Central memory CD4-positive, alpha-beta T cell (primary cell): ENCODE measurements at places on chromosomes 13 and 19.

DNA sequence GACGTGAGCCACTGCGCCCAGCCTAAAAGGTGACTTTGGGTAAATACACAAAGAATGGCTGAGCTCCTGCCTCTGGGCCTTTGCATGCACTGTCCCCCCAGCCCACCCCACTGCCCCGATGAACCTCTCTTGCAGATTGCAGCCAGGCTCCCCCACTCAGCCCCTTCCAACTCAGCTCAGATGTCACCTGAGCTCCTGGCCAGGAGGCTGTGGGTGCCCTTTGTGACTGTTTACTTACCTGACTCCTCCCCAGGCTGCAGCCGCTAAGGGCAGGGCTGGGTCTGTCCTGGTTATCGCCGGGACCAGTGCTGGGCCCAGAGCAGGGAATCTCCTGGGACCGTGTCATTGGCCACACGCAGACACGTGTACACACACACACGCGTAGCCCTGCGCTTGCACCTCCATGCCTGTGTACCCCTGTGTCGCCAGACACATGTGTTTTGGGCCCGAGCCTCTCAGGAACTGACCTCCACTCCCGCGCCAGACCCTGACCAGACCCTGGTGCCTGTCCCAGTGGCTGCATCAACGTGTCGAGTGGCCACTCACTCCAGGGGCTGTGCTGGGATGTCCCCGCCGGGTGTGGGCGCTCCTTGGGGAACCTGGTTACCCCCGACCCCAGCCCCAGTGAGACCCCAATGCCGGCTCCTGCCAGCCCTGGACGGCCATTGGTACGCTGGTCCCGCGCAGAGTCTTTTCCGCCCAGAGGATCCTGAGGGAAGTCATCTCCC, 18.7 kb downstream of the EFNA2 start:
- no peak for DNase-seq

DNA sequence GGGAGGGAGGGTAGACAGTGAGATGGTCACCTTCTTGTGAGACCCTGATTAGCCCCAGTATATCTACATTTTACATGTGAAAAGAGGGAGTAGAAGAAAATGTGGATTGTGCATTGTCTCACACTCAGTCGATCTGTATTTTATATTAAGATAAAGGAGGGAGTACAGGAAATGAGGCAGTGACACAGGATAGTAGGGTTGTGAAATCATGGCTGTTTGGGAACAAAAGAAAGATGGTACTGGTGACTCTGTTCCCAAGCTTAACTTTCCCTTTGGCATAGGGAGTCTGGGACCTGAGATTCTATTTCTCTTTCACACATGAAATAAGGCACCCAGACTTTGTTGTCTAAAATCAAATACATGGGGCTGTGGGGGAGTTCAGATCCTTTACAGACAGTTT, 194.7 kb downstream of the ABCC4 start:
- no peak for DNase-seq

GRCh38 chr13:60326273-60326672, 70.7 kb upstream of the TDRD3 start:
- no peak for DNase-seq

DNA sequence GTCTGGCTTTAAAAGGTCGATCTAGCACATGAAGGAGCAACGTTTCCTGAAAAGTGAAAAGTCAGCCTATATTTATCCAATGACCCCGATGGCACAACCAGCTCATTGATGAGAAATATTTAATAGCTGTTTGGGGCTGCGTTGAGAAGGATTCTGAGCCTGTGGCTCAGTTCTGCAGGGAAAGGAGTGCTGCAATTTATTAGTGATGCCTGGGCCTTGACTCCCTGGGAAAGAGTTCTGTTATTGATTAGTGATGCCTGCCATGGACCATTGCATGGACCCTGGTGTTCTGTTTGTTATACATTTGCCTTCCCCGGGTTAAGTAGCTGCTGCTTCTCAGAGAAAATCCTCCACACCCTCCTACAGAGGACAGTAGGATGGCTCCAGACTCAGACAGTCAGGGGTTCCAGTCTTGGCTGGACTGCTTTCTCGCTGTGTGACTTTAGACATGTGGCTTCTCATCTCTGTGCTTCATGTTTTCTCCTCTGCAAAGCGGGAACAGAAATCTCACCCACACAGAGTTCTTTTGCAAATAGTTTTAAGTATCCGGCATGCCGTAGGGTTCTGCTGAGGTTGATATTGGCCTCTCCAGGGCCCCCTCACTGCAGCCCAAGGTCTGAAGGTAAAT, 17.7 kb upstream of the PTPRS start:
- DNase-seq, result no peak

GRCh38 chr19:31001991-31002390, 347.2 kb downstream of the TSHZ3 start:
- no peak for DNase-seq

DNA sequence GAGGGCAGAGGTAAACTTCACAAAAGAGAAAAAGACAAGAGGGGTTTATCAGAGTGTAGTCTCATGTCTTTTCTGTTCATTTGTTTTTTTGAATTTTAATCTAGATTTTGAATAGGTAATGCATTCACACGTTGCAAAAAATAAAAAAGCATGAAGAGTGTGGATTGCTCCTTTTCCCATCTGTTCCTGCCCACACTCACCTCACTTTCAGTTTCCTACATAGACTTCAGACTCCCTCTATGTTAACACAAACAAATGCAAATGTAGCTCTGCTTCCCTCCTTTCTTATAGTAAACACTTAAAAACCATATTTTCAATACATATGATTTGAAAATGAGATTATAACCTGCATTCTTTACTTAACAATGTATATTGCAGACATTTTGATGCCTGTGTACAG, 20.3 kb downstream of the TNFSF13B start:
- no peak for DNase-seq

GRCh38 chr13:106246242-106246641, 289.2 kb downstream of the EFNB2 start:
- DNase-seq, result no peak

- DNase-seq, result no peak
Observed at GRCh38 chr19:52200044-52200443, 10.2 kb downstream of the PPP2R1A start.

DNA sequence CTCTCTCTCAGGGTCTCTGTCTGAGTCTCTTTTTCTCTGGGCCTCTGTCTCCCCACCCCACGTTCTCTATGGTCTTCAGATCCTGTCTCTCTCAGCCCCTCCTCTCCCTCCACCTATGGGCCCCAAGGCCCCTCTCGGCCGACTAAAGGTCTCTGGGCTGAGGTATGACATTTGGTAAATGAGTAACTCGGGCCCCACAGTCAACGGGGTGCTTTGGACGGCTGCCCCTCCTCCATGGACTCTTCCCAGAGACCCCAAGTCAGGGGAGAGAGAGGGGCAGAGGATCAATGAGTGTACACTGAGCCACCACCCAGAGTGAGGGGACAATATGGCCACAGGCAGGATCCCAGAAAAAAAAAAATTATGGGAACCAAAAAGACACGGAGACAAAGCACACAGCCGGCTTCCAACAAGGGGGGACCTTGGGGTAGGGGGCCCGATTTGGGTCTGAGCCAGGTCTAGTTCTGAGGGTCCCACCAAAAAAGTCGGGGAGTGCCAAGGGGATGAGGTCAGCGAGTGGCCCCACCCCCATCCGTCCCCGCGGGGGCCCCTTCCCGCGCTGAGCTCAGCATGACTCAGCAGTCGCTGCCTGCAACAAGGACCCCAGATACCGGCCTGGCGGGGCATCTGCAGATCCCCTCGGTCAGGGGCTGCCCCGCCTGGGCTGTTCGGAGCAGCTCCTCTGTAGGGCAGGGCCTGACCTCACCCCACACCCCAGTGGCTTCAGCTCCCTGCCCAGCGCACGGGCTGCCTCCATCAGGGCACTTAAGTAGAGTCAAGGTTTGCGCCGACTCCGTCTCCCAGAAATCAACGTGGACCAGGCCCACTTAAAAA, 1.5 kb upstream of the FTL start:
- peak; percentile 25 for DNase-seq

DNA sequence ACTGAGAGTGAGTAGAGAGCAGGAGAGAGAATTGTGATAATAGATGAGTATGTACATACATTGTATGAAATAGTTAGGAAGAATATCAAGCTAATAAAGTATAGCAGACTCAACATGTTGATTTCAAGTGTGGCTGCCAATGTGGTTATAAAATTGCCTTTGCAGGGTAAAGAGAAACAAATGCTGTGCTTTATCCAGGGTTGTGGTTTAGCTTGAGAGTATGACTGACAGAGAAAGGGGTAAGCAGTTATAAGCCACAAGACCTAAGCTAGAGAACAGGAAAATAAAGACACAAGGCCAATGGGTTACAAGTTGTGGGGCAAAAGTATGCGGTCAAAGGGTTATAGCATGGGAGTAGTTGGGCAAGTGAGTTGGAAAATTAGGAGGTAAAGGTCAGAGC, 1217.5 kb downstream of the DIAPH3 start:
- no peak for DNase-seq

DNA sequence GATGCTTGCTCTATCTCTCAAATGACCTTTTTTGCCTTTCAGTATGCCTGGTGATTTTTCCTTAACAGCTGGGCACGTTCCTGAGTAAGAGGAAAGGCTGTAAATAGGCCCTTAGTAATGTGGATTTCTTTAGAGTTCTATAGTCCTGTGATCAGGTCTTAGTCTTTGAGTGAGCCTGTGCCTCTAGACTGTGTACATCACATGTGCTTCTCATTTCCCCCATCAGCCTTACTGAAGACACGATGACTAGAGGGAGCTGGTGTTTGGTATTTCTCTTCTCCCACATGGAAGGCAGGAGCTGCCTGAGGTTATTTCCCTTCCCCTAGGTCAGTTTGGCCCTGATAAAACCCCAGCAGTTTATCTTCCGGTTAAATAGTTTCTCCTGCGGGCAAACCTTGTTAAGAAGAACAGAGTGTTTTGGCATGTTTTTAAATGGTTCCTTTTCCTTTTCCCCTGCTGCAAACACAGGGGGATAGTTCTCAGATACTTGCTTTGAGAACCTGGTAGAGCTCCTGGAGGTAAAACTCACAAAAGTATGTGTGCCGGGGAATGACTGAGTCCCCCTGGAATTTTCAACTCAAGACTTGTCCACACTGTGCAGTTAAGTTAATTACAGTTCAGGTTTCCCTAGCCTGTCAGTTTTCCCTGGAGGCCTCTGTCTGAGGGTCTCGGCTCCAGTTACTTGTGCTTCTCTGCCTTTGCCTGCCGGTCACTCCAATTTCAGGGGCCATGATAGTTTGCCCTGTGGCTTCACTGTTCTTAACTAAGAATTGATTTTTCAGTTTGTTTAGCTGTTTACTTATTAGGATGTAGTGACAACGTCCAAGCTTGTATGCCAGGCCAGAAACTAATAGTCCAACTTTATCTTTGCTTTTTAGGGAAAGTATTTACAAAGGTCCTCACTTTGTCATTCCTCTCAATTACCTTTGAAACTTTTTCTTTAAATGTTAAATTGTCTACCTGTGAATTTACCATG, 94.4 kb downstream of the URI1 start:
- no peak for DNase-seq

- DNase-seq, result no peak
Observed at GRCh38 chr13:111370570-111371535, 50.4 kb downstream of the TEX29 start.

- DNase-seq, result no peak
Observed at GRCh38 chr13:19634256-19634740, 839 bp downstream of the MPHOSPH8 start.

DNA sequence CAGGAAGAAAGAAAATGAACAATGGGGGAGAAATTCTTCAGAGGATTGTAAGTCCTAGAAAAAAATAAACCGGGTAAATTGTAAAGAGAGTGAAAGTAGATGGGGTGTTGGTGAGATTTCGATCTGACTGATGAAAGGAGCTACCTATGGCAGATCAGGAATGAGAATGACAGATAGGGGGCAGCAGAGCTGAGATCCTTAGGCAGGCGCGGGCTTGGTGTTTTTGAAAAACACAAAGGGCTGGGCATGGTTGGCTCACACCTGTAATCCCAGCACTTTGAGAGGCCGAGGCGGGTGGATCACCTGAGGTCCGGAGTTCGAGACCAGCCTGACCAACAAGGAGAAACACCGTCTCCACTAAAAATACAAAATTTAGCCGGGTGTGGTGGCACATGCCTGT, 1468.6 kb upstream of the SLC10A2 start:
- no peak for DNase-seq

GRCh38 chr13:100560498-100561157, 28.0 kb downstream of the GGACT start:
- no peak for DNase-seq

- DNase-seq, result no peak
Observed at GRCh38 chr19:31268751-31269383, 80.4 kb downstream of the TSHZ3 start.

DNA sequence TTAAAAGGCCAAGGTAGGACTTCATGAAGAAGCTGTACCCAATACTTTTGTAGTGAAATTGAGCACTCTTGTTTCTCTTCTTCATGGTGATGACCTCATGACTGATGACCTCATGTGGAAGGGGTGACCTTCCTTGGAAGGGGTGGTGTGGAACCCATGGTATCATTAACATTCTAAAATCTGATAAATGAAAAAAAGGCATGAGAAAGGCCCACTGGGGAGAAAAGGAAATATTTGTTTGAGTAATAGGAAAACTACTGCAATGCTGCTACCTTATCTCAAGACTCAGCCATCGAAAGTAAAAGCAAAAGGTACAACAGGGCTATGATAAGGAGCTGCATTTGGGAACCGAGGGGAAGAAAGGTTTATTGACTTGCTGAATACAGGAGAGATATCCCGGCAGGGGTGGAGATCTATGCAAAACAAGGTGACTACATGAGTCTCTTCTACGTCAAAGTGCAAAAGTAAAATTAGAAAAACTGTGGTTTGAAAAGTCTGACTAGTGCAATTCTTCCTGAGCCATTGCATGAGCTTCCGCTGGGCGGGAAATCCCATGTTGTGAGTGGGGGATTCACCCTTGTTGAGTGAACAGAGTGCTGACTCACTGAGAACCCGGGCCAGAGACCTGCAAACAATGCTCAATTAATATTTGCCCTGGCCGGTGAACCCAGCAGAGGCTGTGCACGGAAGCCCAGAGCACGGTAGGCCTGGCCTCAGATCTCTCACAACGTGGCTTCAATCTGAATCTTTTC, 138.9 kb upstream of the RFC3 start:
- peak; percentile 47 for DNase-seq

- no peak for DNase-seq
Observed at GRCh38 chr13:40056898-40057619, 401.6 kb downstream of the COG6 start.

DNA sequence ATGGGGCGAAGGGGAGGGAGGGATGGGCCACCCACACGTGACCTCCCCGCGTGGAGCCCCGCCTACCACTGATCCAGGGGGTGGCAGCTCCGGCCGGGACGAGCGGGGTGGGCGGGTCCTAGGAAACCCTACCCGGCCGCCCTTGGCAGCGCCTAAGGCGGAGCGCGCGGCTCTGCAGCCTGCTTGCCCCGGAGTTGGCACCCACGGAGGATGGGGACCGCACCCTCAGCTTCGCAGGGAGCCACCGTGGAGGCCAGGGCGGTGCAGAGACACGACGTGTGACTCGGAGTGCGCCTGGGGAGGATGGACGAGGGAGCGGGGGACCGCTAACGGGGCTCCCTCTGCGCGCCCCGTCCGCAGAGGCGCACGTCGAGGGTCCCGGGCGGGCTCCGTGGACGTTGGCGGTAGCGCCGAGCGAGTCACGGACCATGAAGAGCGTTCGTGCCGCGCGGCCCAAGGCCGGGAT, at the start of gene RGS9BP:
Gene RGS9BP, plus strand, starts transcription at position 129 of the 466 bp plus-strand sequence. CDS start 416 bp downstream, outside the sequence.
- peak; percentile 52 for DNase-seq
